ENCODE measurements at places on chromosomes 13 and 19.
A peak's percentile ranks its signal among the peaks of the same experiment; 100 is the strongest.

GRCh38 chr13:79468819-79469218, 12.1 kb upstream of the NDFIP2 start:
- no peak for DNase-seq
- no peak overlapping the region for H3K4me3 ChIP-seq
- H3K27me3 ChIP-seq, result no peaks in the 10 kb centered on the region
- no peak overlapping the region for H3K27ac ChIP-seq
- H3K4me1 ChIP-seq, result no peaks in the 10 kb centered on the region

GRCh38 chr13:40483601-40484000, 182.8 kb downstream of the FOXO1 start:
- no peak overlapping the region for H3K4me3 ChIP-seq
- DNase-seq, result no peak
- no peaks in the 10 kb centered on the region for H3K36me3 ChIP-seq
- no peaks in the 10 kb centered on the region for H3K27me3 ChIP-seq
- no peak overlapping the region for H3K27ac ChIP-seq

DNA sequence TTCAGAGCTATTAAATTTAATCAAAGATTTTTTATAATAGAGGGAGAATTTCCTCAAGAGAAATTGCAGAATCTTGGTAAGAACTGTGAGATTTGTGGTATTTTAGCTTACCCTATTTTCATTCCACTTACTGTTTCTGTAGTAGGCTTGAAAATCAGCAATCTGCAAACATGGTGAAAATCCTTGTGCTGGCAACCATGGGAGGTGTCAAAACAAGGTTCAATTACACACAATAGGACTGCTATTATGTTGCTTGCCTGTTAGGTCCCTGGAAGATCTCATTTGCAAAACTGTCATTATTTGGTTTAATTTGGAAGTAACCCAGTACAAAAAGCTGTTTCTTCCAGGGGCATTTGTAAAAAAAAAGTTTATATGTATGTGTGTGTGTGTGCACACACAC, 662.8 kb upstream of the SLITRK6 start:
- H3K27me3 ChIP-seq, result no peaks in the 10 kb centered on the region
- H3K27ac ChIP-seq, result no peak overlapping the region
- DNase-seq, result no peak
- no peaks in the 10 kb centered on the region for H3K36me3 ChIP-seq

DNA sequence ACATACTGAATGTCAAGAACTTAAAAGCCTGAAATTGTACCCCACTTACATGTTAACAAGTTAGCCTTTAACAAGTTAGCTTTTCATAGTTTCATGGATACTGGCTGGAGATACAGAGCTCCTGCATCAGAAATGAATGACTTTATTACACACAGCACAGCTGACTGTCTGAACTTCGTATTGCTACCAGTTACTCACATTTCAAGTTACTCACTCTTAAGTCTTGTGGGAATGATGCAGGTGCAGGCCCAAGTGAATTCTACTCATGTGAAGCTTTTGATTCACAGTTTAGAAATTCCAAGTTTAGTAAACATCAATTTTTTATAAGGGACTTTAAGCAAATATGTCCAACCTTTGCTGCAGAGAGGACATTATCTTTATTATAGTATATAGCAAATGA, 762.2 kb upstream of the PRR20A start:
- H3K4me1 ChIP-seq, result no peaks in the 10 kb centered on the region
- no peaks in the 10 kb centered on the region for H3K36me3 ChIP-seq
- DNase-seq, result no peak
- no peak overlapping the region for H3K4me3 ChIP-seq
- no peak overlapping the region for H3K27ac ChIP-seq

- H3K27ac ChIP-seq, result peak overlapping the region; percentile 83
- peaks cover 14% of the 10 kb centered on the region for H3K4me1 ChIP-seq
- no peaks in the 10 kb centered on the region for H3K27me3 ChIP-seq
- DNase-seq, result no peak
These were observed 306 bp downstream of the ZNF540 start for GRCh38 chr19:37594982-37595382.

DNA sequence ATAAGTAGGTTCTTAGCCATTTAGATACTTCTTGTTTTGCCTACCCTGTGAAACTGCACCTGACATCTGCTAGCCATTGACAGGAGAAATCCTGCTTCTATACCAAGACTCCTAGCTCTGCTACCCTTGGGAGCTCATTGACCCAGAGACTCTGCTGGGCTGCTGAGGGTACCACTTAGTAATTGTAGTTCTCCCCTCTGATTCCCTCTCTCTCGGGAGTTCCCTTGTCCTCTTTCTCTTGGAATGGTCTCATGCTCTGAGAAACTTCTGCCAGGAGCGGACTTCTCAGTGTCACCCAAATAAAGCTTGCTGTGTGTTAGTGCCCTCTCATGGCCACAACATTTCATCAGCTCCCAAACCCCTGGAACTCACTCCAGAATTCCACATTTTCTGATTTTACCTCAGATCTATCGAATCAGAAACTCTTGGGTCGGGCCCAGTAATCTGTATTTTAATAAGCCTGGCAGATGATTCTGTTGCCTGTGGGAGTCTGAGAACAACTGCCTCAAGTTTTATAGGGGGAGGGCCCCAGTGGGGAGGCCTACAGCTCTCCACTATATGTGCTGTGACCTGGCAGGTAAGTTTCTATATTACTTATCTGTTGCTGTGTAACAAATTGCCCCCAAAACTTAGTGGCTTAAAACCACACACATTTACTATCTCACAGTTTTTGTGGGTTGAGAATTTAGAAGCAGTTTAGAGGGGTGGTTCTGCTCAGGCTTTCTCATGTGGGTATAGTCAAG, 221.1 kb downstream of the TDRD3 start:
- H3K4me1 ChIP-seq, result no peaks in the 10 kb centered on the region
- H3K36me3 ChIP-seq, result no peaks in the 10 kb centered on the region
- H3K4me3 ChIP-seq, result no peak overlapping the region
- no peaks in the 10 kb centered on the region for H3K27me3 ChIP-seq
- DNase-seq, result peak; percentile 9
- H3K27ac ChIP-seq, result no peak overlapping the region

DNA sequence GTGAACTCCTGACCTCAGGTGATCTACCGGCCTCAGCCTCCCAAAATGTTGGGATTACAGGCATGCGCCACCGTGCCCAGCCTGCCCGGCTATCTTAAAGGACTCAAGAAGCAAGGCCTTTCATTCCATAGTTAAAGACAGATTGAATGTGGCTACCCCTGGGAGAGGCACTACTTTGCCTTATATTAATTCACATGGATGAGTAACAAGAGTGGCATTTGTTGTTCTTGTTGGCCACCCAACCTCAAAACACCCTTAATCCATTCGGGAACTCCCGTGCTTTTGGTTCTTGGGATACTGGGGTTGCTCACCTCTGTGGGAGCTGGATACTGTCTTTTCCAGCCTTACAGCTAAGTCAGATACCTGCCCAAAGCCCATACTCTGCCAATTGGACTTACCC, 34.4 kb upstream of the ABCC4 start:
- H3K36me3 ChIP-seq, result no peaks in the 10 kb centered on the region
- no peak overlapping the region for H3K27ac ChIP-seq
- DNase-seq, result no peak
- H3K27me3 ChIP-seq, result no peaks in the 10 kb centered on the region
- no peaks in the 10 kb centered on the region for H3K4me1 ChIP-seq

GRCh38 chr19:8609279-8610040, 1.1 kb downstream of the ADAMTS10 start:
- peaks cover 30% of the 10 kb centered on the region for H3K27me3 ChIP-seq
- H3K36me3 ChIP-seq, result peaks cover 7% of the 10 kb centered on the region
- peak; percentile 82 for DNase-seq
- peak overlapping the region; percentile 47 for H3K4me3 ChIP-seq

DNA sequence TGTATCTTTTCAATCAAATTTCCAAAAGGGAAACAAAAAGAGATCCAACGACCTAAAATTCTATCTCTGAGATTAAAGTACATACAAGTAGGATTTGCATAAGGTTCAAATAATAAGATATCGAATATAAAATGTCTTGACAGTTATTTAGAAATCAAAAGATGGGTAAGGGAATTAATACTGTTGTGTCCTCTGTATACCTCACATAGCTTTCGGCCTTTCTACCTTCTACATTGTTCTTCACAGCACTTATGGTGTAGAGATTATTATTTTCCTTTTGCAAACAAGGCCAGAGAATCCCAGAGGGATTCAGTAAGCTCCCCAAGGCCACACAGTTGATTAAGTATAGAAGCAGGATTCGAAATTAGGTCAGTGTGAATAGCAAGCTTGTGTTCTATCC, 403.6 kb downstream of the SPRY2 start:
- no peaks in the 10 kb centered on the region for H3K36me3 ChIP-seq
- H3K27me3 ChIP-seq, result no peaks in the 10 kb centered on the region
- DNase-seq, result no peak
- no peak overlapping the region for H3K4me3 ChIP-seq
- no peaks in the 10 kb centered on the region for H3K4me1 ChIP-seq
- H3K27ac ChIP-seq, result peak overlapping the region; percentile 80

DNA sequence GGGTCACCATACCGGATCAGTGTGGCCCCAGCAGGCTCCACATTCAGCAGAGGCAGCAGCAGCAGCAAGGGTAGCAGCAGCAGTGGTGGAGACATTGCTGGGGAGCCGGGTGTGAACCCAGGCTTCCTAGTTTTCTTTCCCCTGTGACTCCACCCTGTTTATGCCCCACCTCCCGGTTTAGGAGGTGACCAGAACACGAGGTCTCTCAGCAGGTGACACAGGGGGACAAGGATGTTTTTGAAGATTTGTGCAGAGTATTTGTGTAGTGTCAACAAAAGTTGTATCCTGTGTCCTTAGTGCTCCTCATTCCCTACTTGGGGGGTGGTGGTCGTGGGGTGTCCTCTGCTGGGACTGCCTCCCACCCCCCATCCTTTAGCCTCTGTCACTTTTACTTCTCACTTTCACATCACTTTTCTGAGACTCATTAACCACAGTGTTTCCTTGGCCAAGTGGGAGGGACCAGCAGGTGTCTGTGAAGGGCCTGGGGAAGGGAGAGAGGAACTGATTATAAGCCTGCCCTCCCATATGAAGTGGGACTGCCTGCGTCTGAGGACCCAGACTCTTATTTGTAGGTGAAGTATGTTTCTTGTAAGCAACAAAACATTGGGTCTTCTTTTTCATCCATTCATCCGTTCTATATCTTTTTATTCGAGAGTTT, 15.6 kb upstream of the KCNC3 start:
- H3K27me3 ChIP-seq, result no peaks in the 10 kb centered on the region
- no peaks in the 10 kb centered on the region for H3K36me3 ChIP-seq

DNA sequence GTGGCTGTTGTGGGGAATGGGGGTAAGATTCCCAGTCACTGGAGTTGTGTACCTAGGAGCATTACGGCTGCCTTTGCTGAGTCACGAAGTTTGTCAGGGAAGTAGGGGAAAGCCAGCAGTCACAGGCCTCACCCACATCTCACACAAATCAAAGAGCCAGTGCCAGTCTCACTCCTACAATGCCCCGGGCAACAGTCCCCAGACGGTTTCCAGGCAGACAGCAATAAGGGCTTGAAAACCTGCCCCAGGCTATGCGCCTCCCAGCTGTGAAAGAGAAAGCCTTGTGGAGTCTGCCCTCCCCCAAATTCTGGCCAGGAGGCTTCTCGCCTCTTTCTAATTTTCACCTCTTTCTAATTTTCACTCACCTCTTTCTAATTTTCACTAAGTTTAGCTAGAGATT, 142.3 kb upstream of the EDNRB start:
- H3K4me1 ChIP-seq, result no peaks in the 10 kb centered on the region
- DNase-seq, result peak; percentile 31
- H3K27ac ChIP-seq, result no peak overlapping the region
- no peaks in the 10 kb centered on the region for H3K36me3 ChIP-seq
- no peaks in the 10 kb centered on the region for H3K27me3 ChIP-seq
- H3K4me3 ChIP-seq, result no peak overlapping the region

GRCh38 chr19:18322318-18322758, 538 bp downstream of the LSM4 start:
- H3K4me1 ChIP-seq, result peaks cover 32% of the 10 kb centered on the region
- peak overlapping the region; percentile 91 for H3K27ac ChIP-seq
- H3K27me3 ChIP-seq, result no peaks in the 10 kb centered on the region
- H3K4me3 ChIP-seq, result peak overlapping the region; percentile 81
- DNase-seq, result peak; percentile 37

DNA sequence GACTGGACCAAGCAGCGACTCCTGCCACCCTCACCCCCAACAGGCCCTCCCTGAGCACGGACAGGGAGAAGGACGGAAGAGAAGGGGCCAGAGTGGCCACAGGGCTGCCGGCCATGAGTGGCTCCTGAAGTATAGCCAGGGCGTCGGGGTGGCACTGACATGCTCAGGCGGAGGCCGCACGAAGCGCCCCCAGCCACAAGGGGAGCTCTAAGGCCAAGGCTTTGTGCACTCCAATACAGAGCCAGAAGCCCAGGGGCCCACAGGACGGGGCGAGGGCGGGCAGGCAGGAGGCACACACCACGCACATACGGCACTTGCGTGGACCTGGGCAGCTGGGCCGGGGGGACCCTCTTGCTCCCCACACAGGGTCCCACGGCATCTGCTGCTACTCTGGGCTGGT, 52.0 kb downstream of the KLF2 start:
- H3K36me3 ChIP-seq, result no peaks in the 10 kb centered on the region
- peaks cover 14% of the 10 kb centered on the region for H3K4me1 ChIP-seq
- H3K4me3 ChIP-seq, result no peak overlapping the region

- no peak overlapping the region for H3K4me3 ChIP-seq
- peak; percentile 87 for DNase-seq
- no peaks in the 10 kb centered on the region for H3K36me3 ChIP-seq
- no peaks in the 10 kb centered on the region for H3K27me3 ChIP-seq
These were observed 15.4 kb downstream of the CEBPA start for GRCh38 chr19:33286899-33287298.

GRCh38 chr13:81639984-81640582, 1299.2 kb upstream of the SPRY2 start:
- H3K27ac ChIP-seq, result no peak overlapping the region
- H3K27me3 ChIP-seq, result no peaks in the 10 kb centered on the region
- H3K4me1 ChIP-seq, result no peaks in the 10 kb centered on the region
- DNase-seq, result no peak
- H3K4me3 ChIP-seq, result no peak overlapping the region
- H3K36me3 ChIP-seq, result no peaks in the 10 kb centered on the region

GRCh38 chr19:16836115-16837034, 7.2 kb downstream of the SIN3B start:
- DNase-seq, result no peak
- H3K4me1 ChIP-seq, result no peaks in the 10 kb centered on the region
- H3K27ac ChIP-seq, result no peak overlapping the region
- H3K36me3 ChIP-seq, result no peaks in the 10 kb centered on the region
- no peaks in the 10 kb centered on the region for H3K27me3 ChIP-seq

DNA sequence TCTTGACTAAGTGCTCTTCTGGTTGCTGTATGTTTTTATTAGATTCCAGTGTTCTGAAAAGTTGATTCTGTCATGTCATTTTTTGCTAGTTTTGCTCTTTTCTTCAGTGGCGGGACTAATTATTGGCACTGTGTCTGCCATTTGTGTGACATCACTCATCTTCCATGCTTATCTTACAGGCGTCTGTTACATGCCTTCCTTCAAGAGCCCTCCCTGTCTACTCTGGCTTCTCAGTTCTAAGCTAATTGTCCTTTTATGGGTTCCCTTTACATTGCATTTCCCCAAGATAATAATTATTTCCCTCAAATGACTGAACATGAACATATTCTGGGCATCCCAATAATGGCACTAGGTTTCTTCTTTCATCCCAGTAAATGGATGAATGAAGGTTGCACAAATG, 459.1 kb downstream of the DCT start:
- no peak for DNase-seq
- H3K4me3 ChIP-seq, result no peak overlapping the region
- no peak overlapping the region for H3K27ac ChIP-seq
- no peaks in the 10 kb centered on the region for H3K4me1 ChIP-seq
